ENCODE measurements at places on chromosomes 7 and 10.

DNA sequence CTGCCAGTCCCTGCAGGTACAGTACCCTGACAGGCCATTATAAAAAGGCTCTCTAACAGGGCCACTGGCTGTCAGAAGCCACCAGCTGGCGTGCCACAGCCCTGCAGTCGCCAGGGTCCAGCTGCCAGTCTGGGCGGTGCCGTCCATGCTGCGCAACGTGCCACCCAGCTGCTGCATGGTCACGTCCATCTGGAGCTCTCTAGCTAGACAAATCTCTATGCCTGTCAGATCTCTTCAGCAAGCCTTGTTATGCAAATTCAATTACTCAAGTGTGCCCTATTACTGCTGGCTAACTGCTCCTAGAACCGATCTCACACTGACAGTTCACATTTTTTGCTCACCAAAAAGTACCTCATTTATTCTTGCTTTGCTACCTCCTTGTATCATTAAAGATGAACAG, 75.9 kb downstream of the HIBADH start:
- DNase-seq: no peak

DNA sequence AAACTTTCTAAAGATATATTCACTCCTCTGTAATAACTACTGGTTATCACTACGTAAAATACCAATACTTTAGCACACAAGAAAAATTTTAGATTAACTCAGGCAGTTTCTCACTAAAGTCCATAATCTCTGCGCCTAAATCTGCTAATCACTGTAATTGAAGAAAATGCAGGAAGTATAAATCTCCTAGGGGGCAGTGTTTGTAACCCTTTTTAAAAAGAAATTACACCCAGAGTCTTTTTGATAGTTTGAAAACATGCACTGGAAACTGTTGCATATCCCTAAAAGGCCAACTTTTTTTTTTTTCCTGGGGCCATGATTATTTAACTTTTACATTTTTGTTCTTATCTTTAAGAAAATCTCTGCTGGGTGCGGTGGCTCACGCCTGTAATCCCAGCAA, 209.6 kb downstream of the KIAA1217 start:
- DNase-seq: no peak

DNA sequence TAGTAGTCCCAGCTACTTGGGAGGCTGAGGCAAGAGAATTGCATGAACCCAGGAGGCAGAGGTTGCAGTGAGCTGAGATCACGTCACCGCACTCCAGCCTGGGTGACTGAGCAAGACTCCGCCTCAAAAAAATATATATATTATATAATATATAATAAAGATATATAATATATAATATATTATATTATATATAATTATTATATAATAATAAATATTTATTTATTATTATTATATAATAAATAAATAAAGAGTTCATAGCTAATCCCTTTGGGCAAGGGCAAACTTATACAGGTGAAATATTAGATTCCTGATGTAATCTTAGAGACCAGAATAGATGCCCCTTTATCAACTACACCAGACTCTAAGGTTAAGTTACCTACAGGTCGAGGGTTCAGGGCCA, 185.2 kb downstream of the PRPF18 start:
- no peak for DNase-seq

GRCh38 chr10:78143576-78143975, 109.9 kb downstream of the RPS24 start:
- no peak for DNase-seq

GRCh38 chr7:144771174-144771573, 64.7 kb downstream of the TPK1 start:
- no peak for DNase-seq

- DNase-seq: no peak
Observed at GRCh38 chr7:81187753-81188152, 268.9 kb upstream of the SEMA3C start.

- no peak for DNase-seq
Observed at GRCh38 chr10:78850644-78851435, 217.9 kb upstream of the ZMIZ1 start.

- DNase-seq: no peak
Observed at GRCh38 chr7:116353647-116354046, 143.3 kb downstream of the TES start.

DNA sequence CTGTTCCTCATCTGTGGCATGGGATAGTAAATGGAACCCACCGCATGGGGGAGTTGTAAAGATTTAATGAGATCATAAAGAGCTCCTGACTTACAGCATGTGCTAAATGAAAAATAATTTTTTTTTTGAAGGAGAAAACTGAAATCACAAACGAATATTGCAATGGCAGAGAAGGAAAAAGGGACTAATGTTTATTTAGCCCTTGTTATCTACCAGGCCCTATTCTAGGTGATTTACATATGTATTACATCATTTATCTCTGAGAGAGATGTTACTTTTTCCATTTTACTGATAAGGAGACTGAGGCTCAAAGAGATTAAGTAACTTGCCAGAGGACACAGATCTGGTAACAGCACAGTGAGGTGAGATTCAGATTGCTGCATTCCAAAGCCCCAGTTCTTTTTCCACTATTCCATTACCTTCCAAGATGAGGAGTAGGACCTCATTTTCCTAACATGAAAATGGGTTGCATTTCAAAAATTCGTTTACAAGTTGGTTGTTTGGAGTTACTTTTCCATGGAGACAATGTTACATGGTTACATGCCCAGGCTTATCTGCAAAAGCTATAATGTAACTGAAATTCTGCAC, 28.6 kb downstream of the VCL start:
- DNase-seq: no peak

- DNase-seq: no peak
Observed at GRCh38 chr10:27138277-27138676, 15.9 kb downstream of the YME1L1 start.

GRCh38 chr10:93515071-93516005, 18.9 kb downstream of the CEP55 start:
- DNase-seq: no peak

GRCh38 chr7:86778271-86778670, 134.6 kb downstream of the GRM3 start:
- DNase-seq: no peak

DNA sequence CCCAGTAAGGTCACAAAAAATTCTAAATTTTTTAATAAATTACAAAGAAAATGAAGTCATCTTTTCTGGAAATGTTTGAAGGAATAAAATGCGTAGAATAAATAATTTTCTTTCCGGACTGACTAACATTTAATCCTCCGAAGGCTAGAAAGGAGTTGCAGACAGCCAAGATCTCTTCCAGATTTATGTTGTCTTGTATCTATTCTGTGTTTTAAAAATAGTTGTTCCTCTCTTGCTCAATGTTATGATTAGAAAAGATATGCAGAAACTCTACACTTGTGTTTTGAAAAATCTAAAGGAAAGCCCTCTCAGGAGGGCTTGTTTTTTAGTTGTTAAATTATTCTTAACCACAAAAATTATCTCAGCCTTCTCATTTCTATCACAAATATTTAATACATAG, 70.7 kb downstream of the MACC1 start:
- DNase-seq: no peak

GRCh38 chr7:115054478-115055065, 132.7 kb downstream of the MDFIC start:
- no peak for DNase-seq

GRCh38 chr10:14047431-14047830, 283.3 kb downstream of the FRMD4A start:
- DNase-seq: no peak

- DNase-seq: no peak
Observed at GRCh38 chr7:93185303-93186027, 37.3 kb upstream of the SAMD9L start.

GRCh38 chr7:23347033-23347681, 48.0 kb downstream of the MALSU1 start:
- DNase-seq: no peak

- no peak for DNase-seq
Observed at GRCh38 chr7:26159243-26159642, 7.2 kb downstream of the NFE2L3 start.

DNA sequence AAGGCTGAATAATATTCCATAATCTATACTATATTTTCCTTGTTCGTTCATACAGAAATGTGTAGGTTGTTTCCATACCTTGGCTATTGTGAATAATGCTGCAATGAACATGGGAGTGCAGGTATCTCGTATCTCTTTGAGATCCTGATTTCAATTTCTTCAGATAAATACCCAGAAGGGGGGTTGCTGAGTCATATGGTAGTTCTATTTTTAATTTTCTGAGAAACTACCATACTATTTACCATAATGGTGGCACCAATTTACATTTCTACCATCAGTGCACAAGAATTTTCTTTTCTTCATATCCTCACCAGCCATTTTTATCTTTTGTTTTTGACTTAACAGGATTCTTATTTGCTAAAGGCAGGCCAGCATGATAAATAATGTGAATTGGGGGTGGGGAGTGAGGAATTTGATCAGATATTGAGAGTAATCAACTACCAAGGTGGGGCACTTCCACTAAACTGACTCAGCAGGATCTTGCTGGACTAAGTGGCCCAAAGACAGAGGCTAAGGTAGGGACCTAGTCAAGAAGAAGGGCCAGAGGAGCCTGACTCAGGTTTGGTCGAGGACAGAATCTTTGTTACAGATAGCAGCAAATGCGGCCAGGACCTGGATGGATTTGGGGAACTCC, 21.5 kb upstream of the CCSER2 start:
- no peak for DNase-seq

DNA sequence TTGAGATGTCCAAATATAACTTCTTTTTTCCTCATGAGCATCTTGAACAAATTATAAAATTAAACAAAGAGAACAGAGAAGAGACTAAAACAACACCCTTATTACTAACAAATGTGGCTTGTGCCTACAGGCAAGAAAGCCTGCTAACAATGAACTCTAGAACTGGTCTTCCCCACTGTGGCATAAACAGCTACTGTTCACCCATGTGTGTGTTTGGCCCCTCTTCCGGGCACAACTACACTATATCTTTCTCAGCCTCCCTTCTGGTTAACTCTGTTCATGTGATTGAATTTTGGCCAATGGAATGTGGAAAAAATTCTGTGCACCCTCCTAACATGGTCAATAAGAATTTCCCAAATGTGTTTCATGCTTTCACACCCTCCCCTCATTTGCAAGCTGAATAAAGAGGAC, 117.0 kb downstream of the KBTBD2 start:
- no peak for DNase-seq

- DNase-seq: no peak
Observed at GRCh38 chr10:24208661-24209431, at the start of gene KIAA1217. KIAA1217 (plus strand) TSS chr10:24209138; CDS start chr10:24209194, 56 bp downstream.

DNA sequence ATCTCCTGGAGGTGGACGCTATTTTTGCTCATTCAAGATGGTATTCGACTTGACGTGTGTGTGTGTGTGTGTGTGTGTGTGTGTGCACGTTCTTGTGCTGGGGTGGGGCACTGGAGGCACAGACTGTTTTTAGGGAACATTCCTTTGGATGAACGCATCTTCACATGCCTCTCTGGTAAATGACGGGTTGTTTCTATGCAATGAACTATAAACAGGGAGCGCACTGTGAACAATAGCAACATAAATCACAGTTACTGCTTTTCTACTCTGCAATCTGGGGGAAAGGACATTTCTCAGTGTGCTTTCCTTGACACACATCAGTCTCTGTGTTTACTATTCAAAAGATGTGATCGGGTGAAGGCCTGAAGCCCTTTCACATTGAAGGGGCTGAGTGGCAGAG, 120.1 kb upstream of the PITRM1 start:
- DNase-seq: no peak

GRCh38 chr10:96712662-96713271, 7.5 kb downstream of the PIK3AP1 start:
- no peak for DNase-seq

DNA sequence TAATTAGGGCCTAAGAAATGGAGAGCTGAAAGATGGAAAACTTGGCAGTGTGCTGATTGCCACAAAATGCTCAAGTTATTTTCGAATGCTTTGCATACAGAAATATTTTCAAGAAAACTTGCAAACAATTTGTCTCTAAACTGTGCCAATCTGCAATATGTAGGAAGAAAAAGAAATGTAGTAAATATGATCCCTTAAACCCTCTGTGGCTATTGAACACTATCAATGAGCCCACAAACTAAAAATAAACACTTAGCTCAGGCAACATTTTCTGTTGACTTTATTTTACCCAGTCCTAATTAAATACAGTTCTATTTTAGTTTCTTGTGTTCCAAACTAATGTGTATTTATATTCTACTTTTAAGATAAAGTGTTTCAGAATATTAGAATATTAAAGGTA, 342.1 kb downstream of the SEMA3D start:
- no peak for DNase-seq

GRCh38 chr7:503575-504111, 16.0 kb downstream of the PDGFA start:
- DNase-seq: no peak

DNA sequence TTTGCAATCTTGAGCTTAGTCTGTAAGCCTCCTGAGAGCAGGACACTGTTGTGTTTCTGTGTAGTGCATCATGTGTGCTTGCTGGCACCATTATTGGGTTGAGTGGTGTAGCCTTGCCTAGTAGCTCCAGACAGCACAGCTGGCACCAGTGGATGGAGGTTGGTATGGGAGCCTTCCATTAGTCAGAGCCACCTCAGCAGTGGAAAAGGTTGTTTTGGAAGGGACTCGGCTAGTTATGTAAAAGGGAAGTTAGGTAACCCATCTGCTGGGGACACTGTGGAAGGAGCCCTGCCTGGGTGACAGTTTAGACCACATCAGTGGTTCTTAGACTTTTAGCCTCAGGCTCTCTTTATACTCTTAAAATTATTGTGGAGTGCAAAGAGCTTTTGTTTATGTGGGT, 16.3 kb downstream of the MINDY4 start:
- no peak for DNase-seq

GRCh38 chr10:124127563-124127962, 34.2 kb upstream of the CHST15 start:
- no peak for DNase-seq

DNA sequence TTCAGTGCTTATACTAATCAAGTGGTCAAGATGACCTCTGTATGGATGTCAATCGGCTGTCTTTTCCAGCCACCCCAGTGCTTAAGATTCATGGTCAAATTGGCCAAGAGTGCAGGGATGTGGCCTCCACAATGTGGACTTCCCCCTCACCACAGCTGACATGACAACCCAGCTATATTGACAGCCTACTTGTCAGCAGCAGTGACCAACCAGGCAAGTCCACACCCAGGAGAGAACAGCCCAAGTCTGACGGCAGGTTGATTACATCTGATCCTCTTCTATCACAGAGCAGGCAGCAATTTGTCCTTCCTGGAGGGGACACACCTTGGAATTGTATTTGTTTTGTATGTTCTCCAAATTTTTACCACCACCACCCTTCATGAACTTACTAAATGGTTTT, 8.2 kb upstream of the ERVW-1 start:
- DNase-seq: no peak

DNA sequence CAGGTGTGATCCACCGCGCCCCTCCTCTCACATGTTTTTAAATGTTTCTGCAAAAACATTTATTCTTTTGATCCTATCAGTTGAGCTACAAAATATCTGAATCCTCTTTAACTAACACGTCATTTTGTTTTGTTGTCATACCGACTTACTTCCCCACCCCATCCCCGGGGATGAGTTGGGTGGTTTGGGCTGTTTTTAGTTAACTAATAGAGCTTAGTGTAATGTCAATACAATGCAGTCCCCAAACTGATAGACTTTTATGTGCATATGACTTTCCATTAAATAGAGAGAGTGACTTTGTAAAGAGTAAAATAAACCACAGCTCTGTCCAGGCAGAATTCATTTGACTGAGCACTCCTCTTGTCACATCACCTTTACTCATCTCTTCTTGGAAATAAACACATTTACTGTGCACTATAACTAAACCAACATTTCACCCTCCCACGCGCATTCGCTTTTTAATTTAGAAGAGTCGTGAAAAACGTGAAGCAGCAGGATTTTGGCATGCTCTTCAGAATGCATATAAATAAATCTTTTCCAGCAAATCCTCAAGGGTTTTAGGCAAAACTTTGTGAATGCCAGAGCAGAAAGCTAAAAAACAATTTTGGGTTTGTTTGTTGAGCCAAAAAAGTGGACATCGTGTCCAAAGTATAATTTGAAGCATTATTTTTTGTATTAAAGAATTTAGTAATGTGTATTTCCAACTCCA, 187.4 kb upstream of the MGMT start:
- DNase-seq: no peak

Measured in stimulated activated CD4-positive, alpha-beta T cell treated with anti-CD3 and anti-CD28 coated beads, Interleukin-12 subunit alpha, Interleukin-12 subunit beta, amount 100 ng/mL, for 4 hours (primary cell).